Fibroblast of the aortic adventitia (primary cell): ENCODE measurements at places on chromosomes 3 and 15.

- no peak for DNase-seq
These were observed 44.0 kb downstream of the OTOL1 start for GRCh38 chr3:161540594-161540993.

DNA sequence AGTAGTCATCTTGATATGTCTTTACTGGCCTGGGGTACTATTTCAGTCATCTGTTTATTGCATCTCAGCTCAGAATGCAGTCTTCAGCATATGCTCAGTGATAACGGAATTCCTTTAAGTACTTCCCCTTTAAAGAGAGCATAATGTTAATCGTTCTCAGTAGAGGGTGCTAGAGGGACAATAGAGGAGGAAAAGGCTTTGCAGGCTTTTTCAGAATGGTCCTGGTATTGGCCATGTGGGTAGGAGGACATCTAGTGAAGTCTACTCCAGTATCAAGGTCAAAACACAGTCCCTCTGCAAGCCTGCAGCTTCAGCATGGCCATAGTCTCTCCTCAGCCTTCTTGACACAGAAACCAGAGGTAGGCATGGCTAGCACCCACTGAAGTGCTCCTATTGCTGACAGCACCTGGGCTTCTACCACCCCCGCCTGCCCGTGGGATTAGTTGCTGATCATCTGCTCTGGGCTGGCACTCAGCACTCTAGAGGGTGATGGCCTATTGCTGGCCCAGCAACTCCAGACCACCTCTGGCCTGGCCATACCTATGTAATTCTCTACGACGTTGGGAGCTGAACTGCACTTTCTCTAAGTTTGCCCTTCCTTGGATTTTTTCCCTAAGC is 65.4 kb downstream of the KCNH8 start:
- DNase-seq, result no peak

DNA sequence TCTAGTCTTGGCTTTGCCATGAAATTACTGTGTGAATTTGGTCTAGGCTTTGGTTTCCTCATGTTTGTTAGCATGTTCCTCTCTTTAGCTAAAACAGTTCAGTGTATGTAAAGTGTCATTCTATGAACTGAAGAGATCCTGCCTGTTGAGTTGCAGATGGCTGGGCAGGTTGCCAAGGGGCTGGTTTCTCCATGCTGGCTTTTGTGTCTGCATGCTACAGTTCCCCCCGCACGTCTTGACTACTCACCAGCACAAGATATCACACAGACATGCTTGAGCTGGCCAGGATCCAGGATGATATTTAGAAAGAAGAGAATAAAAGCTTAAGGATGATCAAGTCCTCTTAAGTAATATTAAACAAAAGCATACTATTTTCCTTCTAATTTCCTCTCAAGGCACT is 90.2 kb downstream of the CERS3 start:
- peak; percentile 0 for DNase-seq

- no peak for DNase-seq
These were observed 121.8 kb downstream of the OXSM start for GRCh38 chr3:25911525-25912295.

DNA sequence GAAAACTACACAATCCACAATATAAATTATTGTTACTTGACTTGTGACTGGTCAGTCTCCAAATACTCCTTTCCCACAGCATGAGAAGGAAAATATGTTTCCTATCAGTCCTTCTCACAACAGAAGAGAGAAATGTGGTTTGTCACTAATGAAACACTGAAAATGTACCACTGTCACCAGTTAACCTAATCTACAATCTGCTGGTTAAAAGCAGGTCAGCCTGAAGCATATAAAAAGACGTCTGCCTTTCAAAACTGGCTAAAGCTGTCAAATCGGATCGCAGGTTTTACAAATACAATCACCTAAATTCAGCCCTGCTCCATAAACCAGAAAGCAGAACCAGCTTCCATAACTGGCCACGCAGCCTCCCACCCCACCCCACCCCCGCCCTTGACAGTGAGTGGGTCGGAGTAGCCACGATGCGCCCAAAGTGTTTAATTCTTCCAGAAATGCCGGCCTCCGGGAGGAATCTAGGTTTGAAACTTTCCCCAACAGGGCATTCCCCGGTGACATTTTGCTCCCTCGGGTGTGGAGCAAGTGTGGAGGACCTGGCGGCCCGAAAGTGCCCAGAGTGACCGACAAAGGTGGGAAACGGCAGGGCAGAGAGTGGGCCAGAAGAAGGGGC is 682 bp downstream of the ETFA start:
- peak; percentile 27 for DNase-seq

GRCh38 chr3:45112939-45113338 is 33.2 kb downstream of the CDCP1 start:
- peak; percentile 92 for DNase-seq

DNA sequence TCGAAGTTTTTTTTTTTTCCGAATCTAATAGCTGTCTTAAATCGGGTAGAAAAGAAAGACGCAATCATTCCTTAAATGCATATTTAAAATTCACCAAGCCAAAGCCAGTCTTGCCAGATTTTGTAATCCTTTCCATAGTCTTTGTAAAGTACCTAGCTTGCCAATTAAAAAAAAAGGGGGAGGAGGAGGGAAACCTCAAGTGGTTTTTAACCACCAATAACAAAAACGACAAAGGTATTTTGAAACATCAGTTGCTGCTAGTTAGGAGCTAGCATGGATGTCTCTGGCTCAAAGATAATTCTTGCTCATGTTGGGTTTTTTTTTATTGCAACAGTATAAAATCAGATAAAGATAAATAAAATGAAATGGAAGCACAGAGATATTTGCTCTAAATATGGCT is 187.9 kb downstream of the MECOM start:
- peak; percentile 24 for DNase-seq

DNA sequence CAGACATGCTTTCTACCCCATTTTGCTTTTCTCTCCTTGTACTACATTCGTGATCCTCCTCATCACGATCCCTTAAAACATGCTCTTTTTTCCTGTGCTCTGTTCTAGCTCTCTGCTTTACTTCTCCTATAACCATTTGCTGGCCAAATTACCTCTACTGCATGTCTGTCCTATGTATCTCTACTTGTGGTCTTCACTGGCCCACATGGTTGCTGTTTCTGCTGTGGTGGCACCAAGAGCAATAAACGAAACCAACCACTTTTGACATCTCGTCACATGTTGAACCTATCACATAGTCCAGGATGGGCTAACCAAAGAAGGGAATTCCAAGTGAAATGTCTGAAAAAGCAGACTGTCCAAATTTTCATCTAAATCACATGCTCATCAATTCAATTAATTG is 115.2 kb downstream of the LEKR1 start:
- DNase-seq, result no peak

GRCh38 chr3:83011481-83011880 is 1250.0 kb upstream of the GBE1 start:
- no peak for DNase-seq
